CD4-positive, alpha-beta memory T cell (primary cell): ENCODE measurements at places on chromosomes 16 and 17. TPM values are rescaled to one million over a fixed set of nuclear protein-coding genes. Genes with fewer than 3 reads are reported as not detected.
A peak's percentile ranks its signal among the peaks of the same experiment; 100 is the strongest.

FKBP10 gene
- polyA plus RNA-seq: not detected

DNA sequence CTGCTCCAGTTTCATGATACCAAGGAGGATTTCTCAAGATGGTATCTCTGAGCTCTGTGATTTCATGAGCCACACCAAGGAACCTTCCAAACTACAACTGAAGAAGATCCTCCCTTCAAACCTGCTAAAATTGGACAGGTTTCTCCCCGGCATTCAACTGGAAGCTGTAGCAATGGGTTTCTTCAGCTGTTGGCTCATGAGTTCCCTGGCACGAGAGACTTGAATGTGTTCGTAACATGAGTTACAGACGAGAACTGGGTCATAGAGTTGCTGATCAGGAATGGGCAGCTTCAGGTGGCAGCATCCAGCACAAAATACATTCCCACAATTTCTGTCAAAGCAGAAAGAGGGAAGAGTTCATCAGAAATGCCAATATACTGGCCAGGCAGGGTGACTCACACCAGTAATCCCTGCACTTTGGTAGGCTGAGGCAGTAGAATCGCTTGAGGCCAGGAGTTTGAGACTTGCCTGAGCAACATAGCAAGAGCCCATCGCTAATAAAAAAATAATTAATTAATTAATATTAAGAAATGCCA lies 3.4 kb upstream of the HSF5 start:
- no peak overlapping the region for H3K27ac ChIP-seq
- H3K4me1 ChIP-seq: peaks cover 4% of the 10 kb centered on the region
- H3K27me3 ChIP-seq: no peaks in the 10 kb centered on the region
- peaks cover 51% of the 10 kb centered on the region for H3K36me3 ChIP-seq
- H3K4me3 ChIP-seq: no peak overlapping the region
- DNase-seq: no peak

PSMC3IP gene
- polyA plus RNA-seq: 0.93 TPM

CACNG3 gene
- not detected for polyA plus RNA-seq

KREMEN2 gene
- not detected for polyA plus RNA-seq

DNA sequence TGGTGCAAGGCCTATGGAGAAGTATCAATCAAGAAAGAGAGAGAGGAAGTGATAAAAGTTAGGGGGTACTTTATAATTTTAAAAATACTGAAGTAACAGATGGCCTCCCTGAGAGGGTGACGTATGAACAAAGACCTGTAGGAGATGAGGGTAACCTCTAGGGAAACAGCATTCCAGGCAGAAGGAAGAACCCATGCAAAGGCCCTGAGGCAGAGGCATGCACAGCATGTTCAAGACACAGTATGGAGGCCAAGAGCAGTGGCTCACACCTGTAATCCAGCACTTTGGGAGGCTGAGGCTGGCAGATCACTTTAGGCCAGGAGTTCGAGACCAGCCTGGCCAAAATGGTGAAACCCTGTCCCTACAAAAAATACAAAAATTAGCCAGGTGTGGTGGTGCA lies 192.6 kb upstream of the AXIN2 start:
- H3K27ac ChIP-seq: no peak overlapping the region
- H3K36me3 ChIP-seq: no peaks in the 10 kb centered on the region
- DNase-seq: no peak
- H3K4me1 ChIP-seq: peaks cover 18% of the 10 kb centered on the region
- H3K4me3 ChIP-seq: no peak overlapping the region

AATK gene
- polyA plus RNA-seq: 0.17 TPM

DNA sequence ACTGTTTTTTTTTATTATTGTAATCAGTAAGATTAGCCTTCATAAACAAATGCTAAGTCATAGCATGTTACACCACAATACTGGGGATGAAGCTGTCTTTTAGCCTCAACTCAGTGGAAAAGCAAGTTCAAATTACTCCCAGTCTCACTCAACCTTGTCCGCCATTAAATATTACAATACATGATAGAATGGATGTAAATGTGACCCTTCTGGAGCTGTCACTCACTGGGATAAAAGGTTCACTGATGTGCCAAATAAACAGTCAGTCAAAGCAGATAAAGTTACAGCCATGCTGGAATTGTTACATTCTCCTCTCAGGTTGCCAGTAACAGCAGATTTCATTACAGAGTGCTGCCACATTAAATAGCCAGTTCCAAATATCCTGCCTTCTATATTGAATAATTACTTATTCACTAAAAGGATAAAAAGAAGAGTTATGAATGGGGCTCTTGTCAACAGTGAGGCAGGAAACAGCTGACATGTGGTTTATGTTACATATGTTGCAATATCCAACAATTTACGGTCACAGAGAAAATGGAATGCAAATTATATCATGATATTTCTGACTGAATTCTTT lies 53.4 kb downstream of the BRIP1 start:
- H3K36me3 ChIP-seq: no peaks in the 10 kb centered on the region
- peaks cover 10% of the 10 kb centered on the region for H3K4me1 ChIP-seq
- H3K4me3 ChIP-seq: no peak overlapping the region
- DNase-seq: no peak
- H3K27ac ChIP-seq: no peak overlapping the region

DNA sequence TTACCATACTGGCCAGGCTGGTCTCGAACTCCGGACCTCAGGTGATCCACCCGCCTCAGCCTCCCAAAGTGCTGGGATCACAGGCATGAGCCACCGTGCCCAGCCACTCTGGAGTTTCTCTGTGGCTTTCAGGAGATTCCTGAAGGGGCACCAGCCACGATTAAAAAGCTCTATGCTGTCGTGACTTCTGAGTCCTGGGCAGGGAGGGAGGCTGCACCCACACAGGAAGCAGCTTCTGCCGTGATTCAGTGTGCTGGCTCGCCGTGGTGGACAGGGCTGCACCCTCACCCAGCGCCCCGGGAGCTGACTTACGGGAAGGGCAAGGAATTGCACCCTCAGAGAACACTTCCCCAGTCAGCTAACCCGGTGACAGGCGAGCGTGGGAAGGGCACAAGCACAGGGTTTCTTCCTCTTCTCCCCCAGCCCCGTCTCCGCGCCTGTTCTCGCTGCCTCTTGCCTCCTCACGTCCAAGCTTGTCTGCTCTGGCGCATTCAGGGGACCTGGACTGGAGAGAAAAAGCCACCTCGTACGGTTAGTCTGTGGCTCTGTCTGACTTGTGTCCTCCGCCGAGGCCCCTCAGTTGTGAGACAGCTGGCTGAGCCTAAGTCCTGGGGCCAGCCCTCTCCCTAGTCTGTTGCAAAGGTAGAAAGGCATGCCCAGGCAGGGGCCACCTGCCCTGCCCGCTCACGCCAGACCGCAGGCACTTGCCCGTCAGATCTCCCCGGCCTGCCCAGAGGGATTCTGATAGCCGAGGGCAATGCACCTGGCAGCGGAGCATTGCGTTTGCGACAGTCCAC lies 145.0 kb downstream of the SEC14L1 start:
- H3K27ac ChIP-seq: no peak overlapping the region
- H3K36me3 ChIP-seq: no peaks in the 10 kb centered on the region
- DNase-seq: no peak

GRCh38 chr17:11928436-11928835 lies 68.8 kb downstream of the ZNF18 start:
- H3K27me3 ChIP-seq: peaks cover 3% of the 10 kb centered on the region
- DNase-seq: no peak
- H3K4me3 ChIP-seq: no peak overlapping the region
- no peaks in the 10 kb centered on the region for H3K4me1 ChIP-seq

DNA sequence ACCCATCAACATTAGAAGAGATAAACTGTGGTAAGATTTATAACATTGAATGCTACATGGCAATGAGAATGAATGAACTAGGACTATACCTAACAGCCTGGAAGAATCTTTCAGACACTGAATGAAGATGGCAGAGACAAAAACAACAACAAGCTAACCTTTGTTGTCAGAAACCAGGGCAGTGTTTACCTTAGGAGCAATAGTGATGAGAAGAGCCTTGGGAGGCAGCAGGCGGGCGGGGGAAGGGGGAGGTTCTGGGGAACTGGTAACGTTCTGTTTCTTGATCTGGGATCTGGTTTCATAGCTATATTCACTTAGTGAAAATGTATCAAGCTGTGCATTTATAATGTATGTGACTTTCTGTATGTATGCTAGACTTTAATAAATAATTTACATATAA lies 139.0 kb upstream of the TNRC6C start:
- no peaks in the 10 kb centered on the region for H3K27me3 ChIP-seq
- H3K4me1 ChIP-seq: no peaks in the 10 kb centered on the region
- no peaks in the 10 kb centered on the region for H3K36me3 ChIP-seq
- no peak overlapping the region for H3K27ac ChIP-seq

- peak overlapping the region; percentile 55 for H3K27ac ChIP-seq
- peaks cover 60% of the 10 kb centered on the region for H3K4me1 ChIP-seq
- no peak for DNase-seq
- H3K36me3 ChIP-seq: no peaks in the 10 kb centered on the region
Observed at GRCh38 chr17:17044846-17045561, 2.7 kb downstream of the MPRIP start.

GRCh38 chr17:75889454-75889853 lies 7.3 kb downstream of the TRIM65 start:
- peaks cover 6% of the 10 kb centered on the region for H3K4me1 ChIP-seq
- peaks cover 9% of the 10 kb centered on the region for H3K36me3 ChIP-seq
- no peak overlapping the region for H3K4me3 ChIP-seq
- no peak overlapping the region for H3K27ac ChIP-seq
- no peaks in the 10 kb centered on the region for H3K27me3 ChIP-seq
- no peak for DNase-seq

MYLK3 gene
- polyA plus RNA-seq: not detected

- H3K27ac ChIP-seq: no peak overlapping the region
- H3K4me3 ChIP-seq: no peak overlapping the region
- H3K27me3 ChIP-seq: no peaks in the 10 kb centered on the region
- H3K36me3 ChIP-seq: no peaks in the 10 kb centered on the region
- no peaks in the 10 kb centered on the region for H3K4me1 ChIP-seq
- no peak for DNase-seq
Observed at GRCh38 chr16:51337662-51338061, 186.6 kb upstream of the SALL1 start.

DNA sequence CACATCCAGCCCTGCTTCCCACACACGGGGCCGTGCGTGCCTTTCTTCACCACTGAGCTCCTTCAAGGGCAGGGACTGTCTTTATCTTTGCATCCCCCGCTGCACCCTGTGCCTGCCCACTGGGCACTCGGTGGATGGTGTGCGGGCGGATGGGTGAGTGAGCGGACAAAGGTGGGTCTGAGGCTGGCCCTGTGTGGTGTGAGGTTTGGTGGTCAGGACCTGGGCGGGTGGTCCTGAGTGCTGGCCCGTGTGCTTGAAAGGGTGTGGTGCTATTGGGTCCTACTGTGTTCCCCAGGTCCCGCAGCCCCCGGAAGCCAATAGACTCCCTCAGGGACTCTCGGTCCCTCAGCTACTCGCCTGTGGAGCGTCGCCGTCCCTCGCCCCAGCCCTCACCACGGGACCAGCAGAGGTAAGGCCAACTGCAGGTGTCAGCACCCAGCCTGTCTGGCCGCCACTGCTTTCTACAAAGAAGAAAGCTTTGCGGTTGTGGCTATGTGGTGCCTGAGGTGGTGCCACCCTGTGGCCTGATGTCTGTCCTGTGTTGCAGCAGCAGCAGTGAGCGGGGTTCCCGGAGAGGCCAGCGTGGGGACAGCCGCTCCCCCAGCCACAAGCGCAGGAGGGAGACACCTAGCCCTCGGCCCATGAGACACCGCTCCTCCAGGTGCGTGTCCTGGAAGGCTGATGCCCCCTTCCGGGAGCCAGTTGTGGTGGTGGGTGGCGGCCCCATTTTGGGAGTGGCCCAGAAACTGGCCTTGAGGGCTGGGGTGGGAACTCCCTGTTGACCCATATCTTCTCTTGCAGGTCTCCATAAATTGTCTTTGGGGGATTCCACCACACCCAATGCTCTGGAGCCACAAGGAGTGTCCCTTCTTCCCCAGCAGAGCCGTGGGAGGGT lies 6.8 kb downstream of the ELOB start:
- no peak overlapping the region for H3K27ac ChIP-seq
- DNase-seq: no peak
- peaks cover 77% of the 10 kb centered on the region for H3K36me3 ChIP-seq
- H3K4me3 ChIP-seq: no peak overlapping the region
- peaks cover 12% of the 10 kb centered on the region for H3K4me1 ChIP-seq
- H3K27me3 ChIP-seq: no peaks in the 10 kb centered on the region

GRCh38 chr17:36592316-36592715 lies 637 bp downstream of the DHRS11 start:
- peak overlapping the region; percentile 66 for H3K27ac ChIP-seq
- H3K4me3 ChIP-seq: peak overlapping the region; percentile 11
- no peak for DNase-seq
- H3K4me1 ChIP-seq: peaks cover 20% of the 10 kb centered on the region

CASKIN1 gene
- polyA plus RNA-seq: not detected

- peak; percentile 94 for DNase-seq
- no peaks in the 10 kb centered on the region for H3K27me3 ChIP-seq
- H3K4me1 ChIP-seq: peaks cover 51% of the 10 kb centered on the region
Observed at GRCh38 chr17:28661635-28662526, at the start of the genes SDF2 and SUPT6H. TSS of gene SDF2 (minus strand) at chr17:28661906. CDS start at chr17:28661876, 30 bp downstream. TSS of gene SUPT6H (plus strand) at chr17:28662205. CDS start at chr17:28673402, 11,197 bp downstream.

- no peak overlapping the region for H3K27ac ChIP-seq
- no peak overlapping the region for H3K4me3 ChIP-seq
- no peaks in the 10 kb centered on the region for H3K36me3 ChIP-seq
- no peaks in the 10 kb centered on the region for H3K27me3 ChIP-seq
Observed at GRCh38 chr17:811051-811784, 29.1 kb downstream of the MRM3 start.

GRCh38 chr16:930511-930910 lies 40.3 kb downstream of the LMF1 start:
- H3K27ac ChIP-seq: no peak overlapping the region
- no peaks in the 10 kb centered on the region for H3K4me1 ChIP-seq
- peaks cover 4% of the 10 kb centered on the region for H3K36me3 ChIP-seq
- no peaks in the 10 kb centered on the region for H3K27me3 ChIP-seq
- no peak overlapping the region for H3K4me3 ChIP-seq
- DNase-seq: no peak

GRCh38 chr17:7034955-7035590 lies 742 bp upstream of the SLC16A13 start:
- H3K4me1 ChIP-seq: peaks cover 72% of the 10 kb centered on the region
- peak; percentile 65 for DNase-seq
- H3K36me3 ChIP-seq: no peaks in the 10 kb centered on the region
- H3K4me3 ChIP-seq: peak overlapping the region; percentile 81

KLHL10 gene
- not detected for polyA plus RNA-seq
